ENCODE measurements at places on chromosomes 7 and 10.

GRCh38 chr7:129556607-129557133 is 54.3 kb downstream of the SMKR1 start:
- DNase-seq, result no peak

GRCh38 chr10:31935678-31936077 is 7.0 kb upstream of the ARHGAP12 start:
- DNase-seq, result no peak

- no peak for DNase-seq
Measured at GRCh38 chr7:21603462-21603861, 60.6 kb downstream of the DNAH11 start.

- DNase-seq, result no peak
Measured at GRCh38 chr10:95646160-95646559, 10.4 kb downstream of the ALDH18A1 start.

- DNase-seq, result no peak
Measured at GRCh38 chr7:114426824-114427223, 12.2 kb downstream of the FOXP2 start.

GRCh38 chr10:63003816-63004453 is 129.2 kb upstream of the NRBF2 start:
- no peak for DNase-seq

- DNase-seq, result no peak
Measured at GRCh38 chr7:3089493-3089892, 45.8 kb upstream of the CARD11 start.
